DMS153 (cell line): ENCODE measurements at places on chromosomes 7 and 10.

DNA sequence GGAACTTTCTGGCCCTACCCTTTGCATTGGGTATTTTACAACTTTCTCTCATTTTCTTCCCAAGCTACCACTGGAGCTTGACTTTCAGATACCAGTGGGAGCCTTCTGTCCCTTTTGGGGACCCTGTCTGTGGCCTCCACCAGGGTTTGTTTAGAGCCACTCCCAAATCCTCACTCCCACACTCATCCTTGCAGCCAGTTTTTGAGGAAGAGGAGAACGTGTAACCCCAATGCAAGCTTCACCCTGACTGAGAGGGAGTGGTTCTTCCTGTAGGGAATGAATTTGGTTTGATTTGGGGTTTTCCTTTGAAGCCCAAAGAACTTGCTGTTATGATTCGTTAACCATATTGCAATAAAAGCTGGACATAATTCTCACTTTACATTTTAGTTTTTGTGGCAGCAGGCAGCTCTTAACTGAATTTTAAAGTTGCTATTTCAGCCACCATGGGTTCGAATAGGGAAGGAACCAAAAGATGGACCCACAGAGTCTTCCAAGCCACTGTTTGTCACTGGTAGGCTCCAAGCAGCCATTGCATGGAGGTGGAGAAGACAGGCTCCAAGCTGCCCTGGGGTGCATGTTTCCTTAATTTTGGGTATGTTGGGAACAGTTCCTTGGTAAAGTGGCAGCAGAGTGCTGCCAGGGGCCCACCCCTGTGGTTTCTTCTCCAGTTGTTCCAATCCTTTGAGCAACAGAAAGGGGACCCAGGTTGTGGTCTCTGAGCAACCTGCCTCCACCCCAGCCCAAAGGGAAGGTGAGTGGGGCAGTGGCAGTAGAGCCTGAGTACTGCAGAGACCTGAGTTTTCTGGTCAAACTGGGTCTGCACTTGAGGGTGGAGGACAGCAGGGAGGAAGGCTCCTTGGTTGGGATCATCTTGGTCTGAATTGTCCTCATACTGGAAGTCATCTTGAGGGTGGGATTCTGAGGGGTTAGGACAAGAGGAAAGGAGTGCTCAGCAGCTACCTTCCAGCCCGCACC lies 5.1 kb downstream of the EVX1 start:
- DNase-seq = no peak

- no peak for DNase-seq
Measured at GRCh38 chr10:87816898-87817608, 973 bp downstream of the ATAD1 start.

DNA sequence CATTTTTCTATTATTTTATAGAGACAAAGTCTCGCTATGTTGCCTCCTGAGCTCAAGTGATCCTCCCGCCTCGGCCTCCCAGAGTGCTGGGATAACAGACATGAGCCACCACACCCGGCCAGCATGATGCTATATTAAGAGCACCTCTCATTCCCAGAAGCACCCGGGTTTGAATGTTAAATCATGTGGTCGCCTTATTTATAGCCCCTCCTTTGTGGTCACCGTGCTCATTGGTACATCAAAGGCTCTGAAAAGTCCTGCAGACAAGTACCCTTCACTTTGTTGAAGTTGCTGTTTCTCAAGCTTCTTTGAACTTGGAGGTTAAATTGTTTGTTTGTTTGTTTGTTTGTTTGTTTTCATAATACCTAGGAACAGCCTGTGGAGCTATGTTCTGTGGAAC lies 40.0 kb downstream of the CLIP2 start:
- no peak for DNase-seq

- no peak for DNase-seq
Measured at GRCh38 chr7:128405471-128406313, 4.1 kb downstream of the IMPDH1 start.

- DNase-seq = no peak
Measured at GRCh38 chr10:111516144-111516543, 439.3 kb downstream of the ADRA2A start.

GRCh38 chr10:35140126-35140525 lies 13.5 kb downstream of the CREM start:
- DNase-seq = no peak

- no peak for DNase-seq
Measured at GRCh38 chr7:103706805-103707204, 260.8 kb upstream of the SLC26A5 start.
